Cortex of kidney (tissue), 1 donor: ENCODE measurements at places on chromosomes 11 and 22.

DNA sequence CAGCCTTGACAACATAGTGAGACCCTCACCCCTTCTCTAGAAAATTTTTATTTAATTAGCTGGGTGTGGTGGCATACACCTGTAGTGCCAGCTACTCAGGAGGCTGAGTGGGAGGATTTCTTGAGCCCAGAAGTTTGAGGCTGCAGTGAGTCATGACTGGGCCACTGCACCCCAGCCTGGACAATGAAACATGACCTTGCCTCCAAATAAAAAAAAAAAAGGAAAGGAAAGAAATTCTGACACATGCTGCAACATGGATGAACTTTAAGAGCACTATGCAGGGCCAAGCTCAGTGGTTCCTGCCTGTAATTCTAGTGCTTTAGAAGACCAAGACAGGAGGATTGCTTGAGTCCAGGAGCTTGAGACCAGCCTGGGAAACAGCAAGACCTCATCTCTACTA is 8.8 kb downstream of the SLC43A3 start:
- DNase-seq, result no peak

DNA sequence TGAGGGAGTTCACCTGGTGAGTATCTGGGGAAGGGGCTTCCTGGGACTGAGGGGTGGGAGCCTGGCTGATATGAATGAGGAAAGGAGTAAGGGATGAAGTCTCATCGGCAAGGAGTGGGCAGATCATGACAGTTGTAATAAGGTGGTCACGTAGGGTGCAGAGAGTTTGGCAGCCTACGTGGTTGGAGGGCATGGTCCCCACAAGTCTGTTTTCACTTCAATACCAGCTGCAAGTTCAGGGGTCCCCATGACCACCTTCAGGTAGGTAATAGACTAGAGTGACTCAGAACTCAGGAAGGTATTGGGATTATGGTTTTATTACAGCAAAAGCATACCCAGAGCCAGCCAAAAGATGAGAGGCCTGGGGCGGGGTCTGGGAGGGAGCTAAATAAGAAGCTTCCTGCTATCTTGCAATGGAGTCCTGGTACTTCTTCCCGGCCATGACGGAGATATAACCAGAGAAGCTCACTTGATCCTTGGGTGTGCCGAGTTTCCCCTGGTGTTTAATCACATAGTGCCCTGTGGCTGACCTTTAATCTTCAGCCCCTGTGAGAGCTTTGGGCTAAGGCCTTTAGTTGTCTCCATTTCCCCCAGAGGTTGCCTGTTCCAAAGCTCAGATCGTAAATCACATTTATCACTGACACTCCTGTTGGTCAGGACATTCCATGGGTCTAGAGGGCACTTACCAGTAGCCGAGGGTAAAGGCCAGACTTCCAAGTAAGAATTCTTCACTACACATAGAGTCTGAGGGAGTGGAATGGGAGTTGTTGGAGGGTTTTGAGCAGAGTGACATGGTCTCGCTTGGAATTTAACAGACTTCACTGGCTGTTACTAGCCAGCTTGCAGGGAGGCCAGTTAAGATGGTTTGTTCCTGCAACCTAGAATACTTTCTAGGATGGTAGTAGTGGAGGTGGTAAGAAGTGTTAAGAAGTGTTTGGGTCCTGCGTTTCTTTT is 9.1 kb downstream of the SLC3A2 start:
- no peak for DNase-seq

- no peak for DNase-seq
Observed at GRCh38 chr22:28241656-28242290, 322.7 kb upstream of the PITPNB start.

GRCh38 chr22:46368422-46368821 is 32.9 kb downstream of the TRMU start:
- DNase-seq, result no peak

- no peak for DNase-seq
Observed at GRCh38 chr11:125953401-125953935, 7.6 kb downstream of the VSIG10L2 start.

DNA sequence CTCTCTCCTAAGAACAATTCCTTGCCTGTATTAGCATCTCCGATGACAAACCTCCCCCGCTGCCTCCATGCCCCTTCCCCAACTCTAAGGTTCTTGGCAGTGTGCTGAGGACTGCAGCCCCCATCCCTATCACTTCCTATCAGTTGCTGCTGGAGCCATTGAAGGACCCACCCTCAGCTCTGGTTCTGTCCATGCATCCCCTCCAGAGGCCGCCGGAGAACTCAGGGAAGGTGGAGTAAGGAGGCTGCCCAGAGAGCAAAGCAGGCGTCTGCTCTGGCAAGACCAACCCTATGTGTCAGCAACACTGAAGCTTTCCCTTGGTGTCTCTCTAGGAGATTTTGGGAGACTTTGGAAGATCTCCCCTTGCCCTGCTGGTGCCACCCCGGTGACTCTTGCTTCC is 1139.5 kb downstream of the TBC1D22A start:
- DNase-seq, result no peak

DNA sequence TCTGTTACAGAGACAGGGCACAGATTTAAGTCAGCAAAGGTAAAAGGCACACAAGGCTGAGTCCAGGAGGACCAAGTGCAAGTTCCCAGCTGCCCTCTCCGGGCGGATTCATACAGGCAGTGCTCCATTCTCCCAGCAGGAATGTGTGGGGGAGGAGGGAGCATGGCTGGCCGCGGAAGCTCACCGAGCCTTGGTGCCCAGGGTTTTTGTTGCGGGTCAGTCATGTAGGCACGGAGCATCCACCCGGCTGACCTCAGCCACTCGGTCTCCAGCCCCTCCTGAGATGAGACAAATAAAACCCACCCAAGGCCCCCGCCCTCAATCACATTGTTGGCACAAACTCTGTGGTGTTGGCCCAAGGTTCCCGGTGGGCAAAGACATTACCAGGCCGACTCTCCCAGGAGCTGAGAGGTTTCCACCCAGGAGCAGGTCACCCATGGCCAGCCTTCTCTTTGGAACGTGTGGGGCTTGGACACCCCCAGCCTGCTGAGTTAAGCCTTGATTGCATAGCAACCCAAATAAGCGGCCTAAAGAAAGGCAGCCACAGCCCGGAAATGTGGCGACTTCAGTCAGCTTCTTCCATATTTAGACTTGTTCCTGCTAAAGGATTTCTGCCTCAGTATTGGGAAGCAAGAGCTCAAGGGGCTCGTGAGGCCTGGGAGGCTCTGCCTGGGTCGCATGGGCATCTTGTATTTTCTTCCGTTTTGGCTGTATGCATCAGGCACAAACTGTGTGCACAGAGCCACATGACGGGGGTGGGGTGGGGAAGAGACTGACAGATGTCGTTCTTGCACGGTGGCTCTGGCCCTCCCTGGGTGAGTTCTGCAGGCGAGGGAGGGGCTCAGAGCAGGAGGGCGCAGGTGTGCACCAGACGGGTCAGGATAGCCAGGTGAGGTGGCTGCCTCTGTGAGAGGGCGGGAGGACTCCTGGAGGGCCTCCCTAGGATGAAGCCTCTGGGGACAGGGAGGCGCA is 63.0 kb downstream of the ARHGAP8 start:
- no peak for DNase-seq

DNA sequence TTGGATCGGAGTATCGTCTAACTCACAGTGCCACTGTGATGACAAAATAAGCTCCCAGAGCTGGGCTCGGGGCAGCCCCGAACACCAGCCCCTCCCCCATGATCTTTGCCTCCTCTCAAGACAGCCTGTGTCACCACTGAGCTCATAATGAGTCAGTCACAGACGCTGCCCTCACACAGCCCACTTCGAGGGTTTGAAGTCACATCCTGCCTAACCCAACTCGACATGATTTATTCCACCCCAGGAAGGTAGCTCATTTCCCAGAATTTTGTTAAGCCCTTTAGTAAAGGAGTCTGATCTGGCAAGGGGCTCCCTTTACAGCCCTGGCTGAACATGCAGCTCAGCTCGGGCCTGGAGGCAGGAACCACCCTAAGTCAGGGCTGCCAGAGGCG is 22.8 kb downstream of the MYH9 start:
- DNase-seq, result no peak

DNA sequence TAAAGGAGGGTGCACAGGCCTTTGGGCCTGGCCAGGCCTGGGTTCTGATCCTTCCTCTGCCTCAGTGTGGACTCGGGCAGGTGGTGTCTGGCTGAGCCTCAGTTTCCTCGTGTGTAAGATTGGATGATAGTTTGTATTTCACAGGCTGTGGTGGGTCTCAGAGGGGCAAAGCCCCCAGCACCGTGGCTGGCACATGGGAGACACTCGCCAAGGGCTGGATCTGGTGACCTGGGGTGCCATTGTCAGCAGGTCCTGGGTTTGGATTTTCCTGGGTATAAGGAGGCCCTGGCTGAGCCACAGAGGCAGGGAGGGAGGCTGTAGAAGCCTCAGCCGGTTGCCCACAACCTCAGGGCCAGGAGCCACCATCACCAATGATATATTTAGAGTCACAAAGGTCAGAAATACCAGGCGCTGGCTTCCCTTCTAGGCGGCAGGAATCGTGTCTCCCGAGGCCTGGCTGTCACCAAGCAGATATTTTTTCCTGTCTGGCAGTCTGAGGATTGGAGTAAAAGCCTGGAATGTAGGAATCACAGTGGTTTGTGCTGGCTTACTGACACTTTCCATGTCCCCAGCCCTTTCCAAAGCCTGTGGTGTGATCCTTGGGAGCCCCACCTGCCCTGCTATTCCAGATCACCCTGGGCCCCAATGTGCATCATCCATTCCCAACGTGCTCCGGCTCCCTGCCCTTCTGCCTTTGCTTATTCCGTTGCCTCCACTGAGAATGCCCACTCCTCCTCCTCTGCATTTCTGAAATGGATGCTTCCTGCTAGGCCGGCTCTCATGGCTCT is 15.6 kb downstream of the KCNC1 start:
- no peak for DNase-seq

GRCh38 chr22:45227645-45228400 is 12.9 kb downstream of the KIAA0930 start:
- no peak for DNase-seq
